ENCODE measurements at places on chromosomes 6 and 20.

DNA sequence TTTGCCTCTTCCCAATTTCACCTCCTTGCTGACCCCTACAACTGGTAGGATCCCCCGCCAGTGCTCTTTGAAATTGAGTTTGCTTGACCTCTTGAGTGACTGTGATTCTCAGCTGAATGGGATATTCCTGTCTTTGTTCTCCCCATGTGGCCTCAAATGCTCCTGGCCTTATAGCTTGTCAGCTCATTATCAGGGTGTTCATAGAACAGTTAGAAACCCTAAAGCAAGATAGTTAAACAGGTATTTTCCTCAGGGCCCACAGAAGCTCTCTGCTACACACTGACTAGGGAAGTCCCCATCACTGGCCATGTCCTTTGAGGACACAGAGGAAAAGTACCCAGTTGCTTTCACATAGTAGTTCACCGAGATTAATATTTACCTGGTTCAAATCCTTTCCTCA lies 211.5 kb upstream of the DTNBP1 start:
- no peak for DNase-seq

DNA sequence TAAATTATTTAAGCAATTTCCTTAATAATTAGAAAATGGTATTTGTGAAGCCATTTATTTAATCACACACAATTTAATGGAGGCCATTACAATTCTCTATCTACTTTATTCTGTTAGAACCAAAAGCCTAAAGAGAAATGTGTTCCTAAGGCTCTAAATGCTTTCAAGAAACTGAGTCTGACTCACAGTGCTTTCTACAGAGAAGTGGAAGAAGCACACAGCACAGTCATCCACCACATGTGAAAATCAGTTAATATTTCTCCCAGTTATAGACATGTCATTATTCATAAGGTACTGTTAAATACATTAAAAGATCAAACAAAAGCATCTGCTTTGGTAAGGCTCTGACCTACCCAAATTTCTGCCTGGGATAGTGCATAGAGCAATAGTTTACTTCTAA lies 214.4 kb downstream of the ALDH8A1 start:
- DNase-seq, result no peak

DNA sequence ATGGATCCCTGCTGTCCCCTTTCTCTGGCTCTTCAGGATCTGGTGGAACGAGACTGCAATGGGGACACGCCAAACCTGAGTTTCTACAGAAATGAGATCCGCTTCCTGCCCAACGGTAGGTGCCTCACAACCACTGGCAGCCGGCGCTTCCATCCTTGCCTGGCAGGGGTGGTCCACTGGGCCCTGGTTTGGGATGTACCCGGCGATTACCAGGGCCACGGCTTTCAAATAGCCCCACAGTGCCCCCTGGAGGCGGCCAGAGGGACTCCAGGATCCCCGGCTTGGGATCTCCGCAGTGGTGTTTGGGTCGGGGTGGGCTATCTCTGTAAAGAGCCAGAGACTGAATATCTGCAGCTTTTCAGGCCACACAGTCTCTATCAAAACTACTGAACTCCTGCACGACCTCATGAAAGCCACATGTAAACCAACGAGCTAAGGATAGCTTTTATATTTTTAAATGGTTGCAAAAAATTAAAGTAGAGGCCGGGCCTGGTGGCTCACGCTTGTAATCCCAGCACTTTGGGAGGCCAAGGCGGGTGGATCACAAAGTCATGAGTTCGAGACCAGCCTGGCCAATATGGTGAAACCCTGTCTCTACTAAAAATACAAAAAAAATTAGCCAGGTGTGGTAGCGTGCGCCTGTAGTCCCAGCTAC lies 3.7 kb downstream of the OGFR start:
- DNase-seq, result peak; percentile 68

GRCh38 chr6:152946995-152947394 lies 35.8 kb downstream of the FBXO5 start:
- DNase-seq, result no peak

- no peak for DNase-seq
Observed at GRCh38 chr6:90158936-90159335, 137.7 kb downstream of the BACH2 start.

- no peak for DNase-seq
Observed at GRCh38 chr6:5162355-5162754, 77.2 kb downstream of the PPP1R3G start.

GRCh38 chr6:90068264-90068663 lies 174.0 kb downstream of the GJA10 start:
- no peak for DNase-seq

DNA sequence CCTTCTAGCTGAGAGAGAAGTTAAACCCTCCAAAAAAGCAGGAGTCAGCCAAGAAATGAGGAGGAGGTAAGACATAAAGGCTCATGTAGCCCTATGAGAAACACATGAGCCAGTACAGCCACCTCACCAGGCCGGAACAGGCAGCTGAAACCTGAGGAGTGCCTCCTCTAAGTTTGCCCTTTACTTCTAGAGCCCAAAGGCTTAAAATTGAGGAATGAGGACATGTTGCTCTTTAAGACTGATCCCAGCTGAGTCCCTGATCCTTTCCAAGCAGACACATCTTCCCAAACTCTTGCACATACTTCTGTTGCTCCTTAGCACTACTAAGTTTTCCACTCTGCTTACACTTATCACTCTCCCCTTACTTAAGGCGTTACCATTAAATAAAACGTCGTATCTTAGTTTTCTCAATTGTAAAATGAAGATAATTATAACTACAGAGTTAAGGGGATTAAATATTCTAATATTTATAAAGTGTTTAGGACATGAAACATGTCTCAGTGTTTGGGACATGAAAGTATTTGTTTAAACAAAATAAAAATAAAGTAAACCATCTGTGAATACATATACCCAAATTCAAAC lies 124.0 kb downstream of the OGFRL1 start:
- DNase-seq, result no peak

DNA sequence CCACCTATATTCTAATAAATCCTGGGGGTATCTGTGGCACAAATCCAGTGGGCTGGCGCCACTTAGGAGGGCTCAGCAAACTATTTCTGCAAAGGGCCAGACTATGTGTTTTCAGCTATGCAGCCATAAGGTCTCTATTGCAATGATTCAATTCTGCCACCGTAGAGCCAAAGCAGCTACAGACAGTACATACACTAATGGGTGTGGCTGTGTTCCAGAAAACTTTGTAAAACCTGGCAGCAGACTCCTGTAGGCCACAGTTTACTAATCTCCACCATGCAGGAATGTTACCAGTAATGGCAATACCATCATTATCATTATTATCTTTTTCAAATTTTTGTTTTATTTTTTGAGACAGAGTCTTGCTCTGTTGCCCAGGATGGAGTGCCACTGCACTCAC lies 65.7 kb downstream of the SULF2 start:
- no peak for DNase-seq

- DNase-seq, result no peak
Observed at GRCh38 chr6:8831366-8832152, 396.2 kb upstream of the SLC35B3 start.

GRCh38 chr20:50415021-50415515 lies 95.1 kb upstream of the PTPN1 start:
- no peak for DNase-seq

- no peak for DNase-seq
Observed at GRCh38 chr20:35004051-35004725, 48.5 kb downstream of the MYH7B start.

- DNase-seq, result no peak
Observed at GRCh38 chr6:129393654-129394053, 316.3 kb downstream of the ARHGAP18 start.

- DNase-seq, result no peak
Observed at GRCh38 chr20:59163631-59164530, at the start of gene ZNF831. ZNF831 (plus strand) TSS chr20:59163821; CDS start chr20:59191020, 27,199 bp downstream.

DNA sequence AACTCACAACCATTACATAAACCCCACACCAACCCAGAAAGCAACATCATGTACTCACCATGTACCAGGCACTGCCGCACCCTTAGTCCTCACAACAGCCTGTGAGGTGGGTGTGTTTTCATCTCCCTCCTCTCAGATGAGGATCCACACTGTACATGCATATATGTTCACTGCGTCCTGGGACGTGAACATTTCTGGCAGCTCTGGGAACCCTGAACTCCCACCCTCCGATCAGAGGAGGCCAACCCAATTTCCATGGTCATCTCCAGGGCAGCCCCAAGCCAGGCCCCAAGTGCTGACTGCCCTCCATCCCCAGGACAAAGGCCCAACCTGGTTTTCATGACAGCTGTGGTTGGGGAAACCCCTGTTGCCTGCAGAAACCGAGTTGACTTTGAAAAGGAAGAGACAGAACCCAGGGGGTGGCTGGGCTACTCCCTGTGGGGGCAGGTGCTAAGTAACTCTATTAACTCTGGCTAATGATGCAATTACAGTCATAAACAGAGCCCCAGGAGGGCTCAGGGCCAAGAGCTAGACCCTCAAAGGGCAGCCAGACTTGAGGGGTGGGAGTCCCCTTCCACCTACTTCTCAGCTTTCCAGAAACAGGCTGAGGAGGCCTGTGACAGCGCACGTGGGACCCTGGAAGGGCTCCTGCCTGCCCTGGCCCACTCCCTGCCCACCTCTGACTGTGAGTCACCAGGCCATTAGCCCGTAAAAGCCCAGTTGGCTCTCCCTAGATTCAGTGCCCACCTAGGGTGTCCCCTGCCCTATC lies 2.6 kb downstream of the TFEB start:
- DNase-seq, result peak; percentile 51

- DNase-seq, result no peak
Observed at GRCh38 chr20:13469262-13469661, 169.5 kb downstream of the TASP1 start.

- DNase-seq, result peak; percentile 44
Observed at GRCh38 chr6:157990321-157991066, 8.8 kb downstream of the SYNJ2 start.

DNA sequence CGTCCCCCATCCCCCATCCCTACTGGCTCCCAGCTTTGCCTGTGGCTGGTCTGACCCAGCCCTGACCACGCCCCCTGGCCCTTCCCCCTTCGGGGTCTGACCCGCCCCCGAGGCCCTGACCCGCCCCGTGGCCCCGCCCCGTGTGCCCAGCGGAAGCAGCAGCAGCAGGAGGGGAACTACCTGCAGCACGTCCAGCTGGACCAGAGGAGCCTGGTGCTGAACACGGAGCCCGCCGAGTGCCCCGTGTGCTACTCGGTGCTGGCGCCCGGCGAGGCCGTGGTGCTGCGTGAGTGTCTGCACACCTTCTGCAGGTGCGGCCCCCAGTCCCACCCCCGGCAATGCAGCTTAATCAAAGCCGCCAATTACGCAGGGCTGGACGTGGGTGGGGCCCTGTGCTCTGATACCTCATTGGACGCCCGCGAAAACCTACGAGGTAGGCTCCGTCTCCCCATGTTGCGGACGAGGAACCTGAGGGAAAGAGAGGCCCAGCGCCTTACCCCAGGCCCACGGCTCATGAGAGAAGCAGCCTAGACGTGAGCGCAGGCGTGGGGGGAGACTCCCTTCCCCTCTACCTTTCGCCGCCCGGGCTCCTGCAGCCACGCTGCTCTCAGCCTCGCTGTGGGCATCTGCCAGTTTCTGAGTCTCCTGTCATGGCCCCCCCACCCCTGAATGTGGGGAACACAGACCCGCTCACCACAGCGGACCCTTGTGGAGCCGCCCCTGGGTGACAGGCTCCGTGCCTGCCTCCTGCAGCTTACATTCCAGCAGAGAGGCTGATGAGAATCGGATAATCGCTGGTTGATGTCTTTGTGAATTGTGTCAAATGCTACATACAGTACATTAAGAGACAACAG lies 12.8 kb downstream of the RBCK1 start:
- DNase-seq, result no peak

- no peak for DNase-seq
Observed at GRCh38 chr6:151285122-151285521, 45.4 kb downstream of the AKAP12 start.

All from CD4-positive, alpha-beta T cell (primary cell).